Pancreas (tissue), 10 donors: ENCODE measurements at places on chromosomes 7 and 10. TPM values are rescaled to one million over a fixed set of nuclear protein-coding genes. Genes with fewer than 3 reads are reported as not detected.

GRCh38 chr7:157413881-157414701, 77.3 kb downstream of the DNAJB6 start:
- no peaks in the 10 kb centered on the region for H3K27me3 ChIP-seq
- no peak overlapping the region for H3K4me3 ChIP-seq
- no peaks in the 10 kb centered on the region for H3K4me1 ChIP-seq
- H3K36me3 ChIP-seq, result peaks cover 4% of the 10 kb centered on the region

STEAP1B gene
- total RNA-seq, result not detected

- no peak for DNase-seq
- H3K4me3 ChIP-seq, result no peak overlapping the region
- no peaks in the 10 kb centered on the region for H3K4me1 ChIP-seq
- no peaks in the 10 kb centered on the region for H3K36me3 ChIP-seq
Observed at GRCh38 chr7:32915041-32915536, 23.5 kb upstream of the KBTBD2 start.

- no peak overlapping the region for H3K4me3 ChIP-seq
- H3K36me3 ChIP-seq, result no peaks in the 10 kb centered on the region
- no peak overlapping the region for H3K27ac ChIP-seq
- no peaks in the 10 kb centered on the region for H3K4me1 ChIP-seq
- DNase-seq, result no peak
Observed at GRCh38 chr7:30001998-30002397, 12.4 kb upstream of the SCRN1 start.

- H3K4me3 ChIP-seq, result no peak overlapping the region
- H3K27me3 ChIP-seq, result no peaks in the 10 kb centered on the region
- H3K36me3 ChIP-seq, result no peaks in the 10 kb centered on the region
Observed at GRCh38 chr10:17029239-17029580, 100.4 kb downstream of the CUBN start.

- H3K27ac ChIP-seq, result no peak overlapping the region
- DNase-seq, result peak; percentile 5
- no peaks in the 10 kb centered on the region for H3K36me3 ChIP-seq
- H3K4me3 ChIP-seq, result no peak overlapping the region
- no peaks in the 10 kb centered on the region for H3K4me1 ChIP-seq
Observed at GRCh38 chr7:131745390-131746248, 189.2 kb upstream of the PODXL start.

NAMPT gene
- total RNA-seq, result 35.7 TPM

- no peak for DNase-seq
- H3K27me3 ChIP-seq, result no peaks in the 10 kb centered on the region
- no peaks in the 10 kb centered on the region for H3K4me1 ChIP-seq
- no peak overlapping the region for H3K4me3 ChIP-seq
Observed at GRCh38 chr10:27448921-27449320, 55.2 kb upstream of the RAB18 start.

DNA sequence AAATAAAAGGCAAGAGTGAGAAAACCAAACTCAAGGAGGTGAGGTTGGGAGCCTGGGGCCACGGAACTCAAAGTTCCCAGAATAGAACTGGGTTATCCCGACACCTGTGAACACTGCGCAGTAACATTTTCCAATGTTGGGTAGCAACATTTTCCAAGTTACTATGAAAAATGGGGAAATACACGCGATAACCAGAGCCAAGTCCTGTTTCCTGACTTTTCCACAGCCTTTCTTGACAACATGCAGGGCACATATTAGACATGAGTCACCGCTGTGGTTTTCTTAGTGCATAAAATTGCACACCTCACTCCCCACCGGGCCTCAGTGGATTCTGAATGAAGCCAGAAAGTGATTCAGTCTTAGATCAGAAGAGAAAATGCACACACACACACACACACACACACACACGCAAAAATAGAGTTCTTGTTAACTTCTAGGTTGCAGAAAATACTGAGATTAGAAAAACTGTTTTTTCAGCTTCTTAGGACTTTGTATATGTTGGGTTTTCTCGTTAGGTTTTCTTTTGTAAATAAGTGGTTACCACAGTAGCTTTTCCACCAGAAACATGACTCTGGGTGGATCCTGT, 70.0 kb downstream of the CAMK1D start:
- no peaks in the 10 kb centered on the region for H3K36me3 ChIP-seq
- no peak for DNase-seq
- H3K27ac ChIP-seq, result no peak overlapping the region
- H3K27me3 ChIP-seq, result no peaks in the 10 kb centered on the region
- H3K4me1 ChIP-seq, result peaks cover 12% of the 10 kb centered on the region
- no peak overlapping the region for H3K4me3 ChIP-seq

DNA sequence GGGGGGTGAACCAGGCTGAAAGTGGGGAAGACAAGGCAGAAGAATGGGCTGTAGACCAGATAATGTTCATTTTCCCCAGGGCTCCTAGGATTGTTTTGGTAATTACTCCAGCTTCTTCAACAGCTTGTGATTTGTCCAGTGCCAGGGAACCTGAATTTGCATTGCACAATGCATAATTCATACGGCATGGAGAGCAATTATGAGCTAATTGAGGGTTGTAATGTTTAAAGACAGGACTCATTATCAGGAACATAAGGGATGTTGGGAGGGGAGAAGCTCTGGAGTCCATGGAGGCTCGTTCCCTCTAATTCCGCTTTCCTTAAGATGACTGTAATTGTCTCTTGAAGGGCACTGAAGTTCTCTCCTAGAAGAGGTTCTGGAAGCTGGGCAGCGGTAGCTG, 405.0 kb upstream of the ZMIZ1 start:
- no peaks in the 10 kb centered on the region for H3K27me3 ChIP-seq
- H3K27ac ChIP-seq, result no peak overlapping the region
- no peak overlapping the region for H3K4me3 ChIP-seq

- no peaks in the 10 kb centered on the region for H3K27me3 ChIP-seq
- no peaks in the 10 kb centered on the region for H3K36me3 ChIP-seq
- no peak overlapping the region for H3K27ac ChIP-seq
- no peak overlapping the region for H3K4me3 ChIP-seq
- no peaks in the 10 kb centered on the region for H3K4me1 ChIP-seq
- DNase-seq, result no peak
Observed at GRCh38 chr7:132169730-132170129, 406.5 kb downstream of the PLXNA4 start.
